ENCODE measurements at places on chromosomes 4 and X.
A peak's percentile ranks its signal among the peaks of the same experiment; 100 is the strongest.

GRCh38 chr4:61571761-61572559 is 371.8 kb downstream of the ADGRL3 start:
- no peak for DNase-seq

GRCh38 chr4:99615170-99615820 is 40.7 kb downstream of the MTTP start:
- DNase-seq, result no peak

- DNase-seq, result no peak
These were observed 515.4 kb upstream of the ATOH1 start for GRCh38 chr4:93313197-93313596.

DNA sequence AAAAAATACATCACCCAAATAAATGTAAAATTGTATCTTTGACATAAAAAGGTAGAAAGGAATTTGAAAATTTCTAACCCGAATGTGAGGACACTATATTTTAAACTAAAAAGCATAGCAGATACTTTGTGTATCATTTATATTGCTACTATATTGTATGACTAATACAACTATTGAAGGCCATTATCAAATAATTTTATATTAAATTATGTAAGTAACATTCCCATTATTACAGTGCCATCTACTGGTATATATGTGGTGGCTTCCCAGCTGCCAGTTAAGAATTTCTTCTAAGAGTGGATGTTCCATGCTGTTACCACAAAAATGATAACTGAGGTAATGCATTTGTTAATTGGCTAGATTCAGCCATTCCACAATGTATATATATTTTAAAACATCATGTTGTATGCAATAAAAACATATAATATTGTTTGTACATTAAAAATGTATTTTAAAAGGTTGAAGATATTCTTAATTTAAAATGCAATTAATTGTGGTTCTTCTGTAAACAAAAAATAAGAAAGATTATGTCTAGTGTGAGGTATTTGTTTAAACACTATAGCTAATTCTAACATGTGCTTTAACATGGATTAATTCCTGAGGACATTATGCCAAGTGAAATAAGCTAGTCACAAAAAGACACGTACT is 65.3 kb downstream of the EGF start:
- peak; percentile 14 for DNase-seq

DNA sequence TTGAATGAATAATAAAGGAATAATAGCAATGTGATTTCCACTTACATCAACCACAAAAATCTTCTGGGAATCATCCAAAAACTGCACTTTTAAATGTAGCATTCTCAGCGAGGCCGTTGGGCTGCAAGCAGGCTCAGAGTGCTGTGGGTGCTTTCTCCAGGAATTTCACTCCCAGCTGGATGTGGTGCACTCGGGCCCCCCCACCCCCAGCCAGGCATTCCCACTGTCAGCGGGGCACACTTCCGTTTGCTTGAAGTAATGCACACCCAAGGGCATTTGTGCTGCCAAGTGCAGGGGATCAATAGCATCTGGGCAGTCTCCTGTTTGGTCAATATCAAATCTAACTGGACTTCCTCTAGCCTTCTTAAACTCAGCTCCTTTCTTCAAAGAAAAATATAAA is at the start of gene FRMD7:
Gene FRMD7 (minus strand): TSS at position 278 of the 400 bp plus-strand sequence. CDS start 176 bp downstream, at position 102.
- DNase-seq, result no peak

DNA sequence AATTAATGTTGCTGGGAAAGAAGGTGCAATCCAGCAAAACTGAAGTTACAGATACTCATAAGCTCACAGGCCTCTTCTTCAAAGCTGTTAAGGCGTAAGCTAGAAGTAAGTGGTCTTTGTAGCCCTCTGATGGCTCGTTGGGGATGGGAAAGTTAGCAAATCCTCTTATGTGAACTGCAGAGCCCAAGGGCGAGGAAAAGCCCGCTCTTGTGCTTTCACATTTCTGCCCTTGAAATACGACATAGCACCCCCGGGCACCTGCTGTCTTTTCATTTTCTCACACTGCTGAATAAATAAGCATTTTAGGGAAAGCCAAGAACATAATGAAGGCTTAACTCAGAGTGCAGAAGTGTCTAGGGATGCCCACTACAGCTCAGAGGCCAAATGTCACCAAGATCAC is 73.1 kb upstream of the SORBS2 start:
- DNase-seq, result no peak

- no peak for DNase-seq
These were observed 947.7 kb upstream of the SLIT2 start for GRCh38 chr4:19304028-19304427.

GRCh38 chrX:29948653-29949052 is 266.7 kb upstream of the MAGEB2 start:
- peak; percentile 21 for DNase-seq

DNA sequence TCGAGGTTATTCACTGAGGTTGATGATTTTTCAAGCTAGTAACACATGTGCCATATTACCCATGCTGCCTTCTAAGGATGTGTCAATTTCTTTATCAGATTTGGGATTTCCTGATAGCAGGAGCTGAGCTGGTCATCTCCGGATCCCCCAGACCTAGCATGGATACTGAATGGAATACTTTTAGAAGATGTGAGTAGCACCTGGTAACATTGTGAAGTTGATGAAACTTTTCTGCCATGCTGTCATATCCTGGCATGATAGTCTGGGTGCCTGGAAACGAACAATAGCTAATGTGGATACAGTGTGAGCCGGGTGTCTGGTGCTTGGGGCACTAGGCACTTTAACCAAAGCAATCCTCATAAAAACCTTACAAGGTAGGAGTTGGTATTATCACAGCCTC is 11.0 kb upstream of the CYTL1 start:
- no peak for DNase-seq

DNA sequence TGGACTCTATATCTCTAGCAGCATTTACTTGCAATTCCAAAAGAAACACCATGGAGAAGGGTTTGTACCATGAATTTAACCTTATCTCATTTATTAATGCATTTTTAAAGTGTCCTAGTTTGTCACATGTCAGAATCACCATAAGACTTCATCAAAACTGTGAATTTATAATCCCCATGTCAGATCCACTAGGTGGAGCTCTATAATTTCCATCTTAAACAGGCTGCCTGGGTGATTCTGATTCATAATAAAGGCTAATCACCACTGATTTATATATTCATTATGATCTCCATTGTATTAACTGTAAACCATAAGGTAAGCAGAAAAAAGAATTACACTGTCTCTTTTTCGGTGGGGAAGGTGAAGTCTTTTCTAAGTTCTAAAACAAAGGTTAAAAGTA is 4.0 kb downstream of the TCEAL2 start:
- no peak for DNase-seq
